Stimulated activated CD4-positive, alpha-beta T cell treated with anti-CD3 and anti-CD28 coated beads, Interleukin-15, amount 100 ng/mL, for 1 hour (primary cell): ENCODE measurements at places on chromosomes 6 and 20.

DNA sequence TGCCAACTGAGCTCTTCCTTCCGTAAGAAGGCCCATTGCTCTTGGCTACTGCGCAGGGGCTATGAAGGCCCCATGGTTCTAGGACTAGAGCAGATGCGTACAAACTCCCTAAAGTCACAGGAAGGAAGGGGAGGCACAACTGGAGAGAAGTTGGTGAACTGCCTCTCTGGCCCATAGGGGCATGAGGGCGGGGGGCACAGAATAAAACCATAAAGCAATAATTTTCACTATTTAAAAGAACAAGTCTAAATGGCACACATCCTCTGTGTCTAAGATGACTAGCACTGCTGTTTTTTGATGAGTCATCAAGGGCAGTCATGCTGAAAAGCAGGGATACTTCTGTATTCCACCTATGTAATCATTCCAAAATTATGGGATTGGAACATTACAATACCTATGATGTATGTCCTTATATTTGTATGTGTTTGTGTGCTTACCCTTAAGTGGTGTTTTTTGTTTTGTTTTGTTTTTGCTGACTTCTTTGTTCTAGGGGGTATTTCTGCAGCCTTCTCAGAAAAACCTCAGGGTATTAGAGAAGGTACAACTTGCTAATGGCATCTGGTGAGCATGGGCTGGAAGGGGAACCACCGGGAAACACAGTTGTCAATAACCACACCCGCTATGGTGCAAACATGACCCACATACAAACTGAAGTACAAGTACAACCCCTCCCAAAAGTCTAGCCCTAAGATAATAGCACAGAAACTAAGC is 36.9 kb downstream of the B4GALT5 start:
- DNase-seq: peak; percentile 10

GRCh38 chr6:138518054-138518453 is 18.8 kb upstream of the NHSL1 start:
- no peak for DNase-seq

DNA sequence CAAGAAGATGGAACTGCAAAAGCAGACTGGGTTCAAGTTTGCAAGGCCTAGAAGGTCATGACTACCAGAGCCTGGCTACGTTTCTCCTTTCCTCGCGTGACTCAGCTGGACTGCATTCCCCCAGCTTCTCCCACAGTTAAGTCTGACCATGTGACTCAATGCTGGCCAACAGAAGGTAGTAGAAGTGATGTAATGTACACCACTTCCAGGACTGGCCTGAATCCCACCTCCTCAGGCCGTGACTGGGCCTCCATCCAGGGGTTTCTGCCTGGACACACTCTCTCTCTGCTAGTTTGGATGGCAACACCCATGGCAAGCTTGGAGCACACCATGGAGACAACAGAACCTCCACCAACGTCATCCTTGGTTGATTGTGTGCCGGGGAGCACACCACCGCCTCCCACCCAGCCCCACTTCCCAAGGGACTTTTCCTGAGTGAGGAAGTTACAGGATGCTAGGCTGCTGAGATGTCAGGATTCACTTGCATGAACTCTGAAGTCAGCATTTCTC is 112.0 kb upstream of the CDYL start:
- no peak for DNase-seq

- no peak for DNase-seq
Measured at GRCh38 chr20:19451231-19451922, 238.9 kb downstream of the SLC24A3 start.

DNA sequence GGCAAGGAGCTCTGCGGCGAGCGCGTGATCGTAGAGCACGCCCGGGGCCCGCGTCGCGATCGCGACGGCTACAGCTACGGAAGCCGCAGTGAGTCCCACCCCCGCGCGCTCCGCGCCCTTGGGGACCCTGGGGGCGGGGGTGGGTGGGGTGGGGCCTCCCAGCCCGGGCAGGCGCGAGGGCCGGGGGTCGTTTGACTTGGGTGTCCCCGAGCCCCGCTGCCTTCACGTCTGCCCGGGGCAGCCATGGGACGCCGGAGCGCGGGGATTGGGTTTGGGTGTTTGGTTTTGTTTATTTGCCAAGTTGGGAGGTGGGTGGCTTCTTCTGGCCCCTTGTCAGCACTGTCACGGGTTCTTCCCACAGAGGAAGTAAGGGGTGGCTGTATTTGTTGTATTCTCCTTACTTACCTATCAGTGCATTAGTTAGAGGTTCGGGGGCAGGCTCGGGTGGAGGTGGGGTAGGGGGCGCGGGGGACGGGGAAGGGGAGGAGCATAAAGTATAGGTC is 777 bp downstream of the SRSF6 start:
- DNase-seq: no peak

DNA sequence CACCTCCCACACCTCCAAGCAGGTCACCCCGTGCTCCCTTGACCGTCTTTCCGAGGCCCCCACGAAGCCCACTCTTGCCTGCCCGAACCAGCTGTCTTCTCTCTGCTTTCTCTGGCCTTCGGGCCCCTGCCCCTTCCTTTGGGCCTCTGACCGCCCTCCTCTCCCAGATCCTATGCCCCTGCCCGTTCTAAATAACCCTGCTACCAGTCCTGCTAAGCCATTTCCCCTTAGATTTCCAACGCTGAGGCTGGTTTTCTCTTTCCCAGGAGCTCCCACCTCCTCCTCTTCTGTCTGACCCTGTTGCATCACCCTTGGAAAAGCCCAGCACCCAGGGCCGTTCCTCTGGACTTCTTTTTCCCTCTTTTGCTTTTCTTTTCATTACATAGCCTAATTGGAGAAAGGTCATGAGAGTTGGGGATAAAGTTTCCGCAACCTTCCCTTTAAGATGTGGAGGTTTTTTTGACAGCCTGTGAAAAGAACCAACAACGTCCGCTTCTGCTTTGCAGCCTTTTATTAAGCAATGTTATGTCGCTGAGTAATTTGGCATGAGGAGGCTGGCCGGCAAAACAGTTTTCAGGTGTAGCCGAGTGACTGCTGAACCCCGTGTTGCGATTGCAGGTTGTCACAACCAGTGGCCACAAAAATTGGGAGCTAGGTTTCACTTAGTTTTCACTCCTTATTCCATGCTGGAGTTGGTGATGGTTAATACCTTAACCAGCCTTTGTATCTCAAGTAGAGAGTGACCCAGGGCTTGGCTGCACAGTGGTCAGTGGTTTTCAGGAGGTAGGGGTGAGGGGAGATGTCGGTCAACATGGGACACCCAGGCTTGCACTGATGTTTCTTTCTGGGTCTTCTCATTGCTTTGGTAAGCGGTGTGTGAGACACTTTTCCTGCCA is 970 bp downstream of the BLTP3A start:
- no peak for DNase-seq

GRCh38 chr20:45283551-45284057 is 23.0 kb upstream of the RBPJL start:
- DNase-seq: no peak

GRCh38 chr6:71584712-71585436 is 296.3 kb downstream of the OGFRL1 start:
- no peak for DNase-seq

DNA sequence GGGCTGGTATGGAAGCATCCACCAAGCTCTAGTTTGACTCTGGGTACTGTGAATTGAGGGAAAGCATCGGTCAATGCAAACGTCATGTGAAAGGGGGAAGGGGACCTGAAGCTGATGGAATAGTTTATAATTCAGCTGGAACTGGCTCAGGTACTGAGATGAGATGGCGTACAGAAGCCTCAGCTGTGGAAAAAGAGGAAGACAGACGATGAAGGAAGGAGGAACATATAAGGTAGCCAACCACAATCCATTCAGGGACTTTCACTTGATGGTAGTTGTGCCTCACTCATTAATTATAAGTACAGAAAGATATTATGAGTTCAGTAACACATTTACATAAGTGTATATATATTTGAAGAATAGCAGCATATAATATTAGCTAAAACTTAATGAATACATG is 2.7 kb downstream of the CALHM5 start:
- DNase-seq: no peak

DNA sequence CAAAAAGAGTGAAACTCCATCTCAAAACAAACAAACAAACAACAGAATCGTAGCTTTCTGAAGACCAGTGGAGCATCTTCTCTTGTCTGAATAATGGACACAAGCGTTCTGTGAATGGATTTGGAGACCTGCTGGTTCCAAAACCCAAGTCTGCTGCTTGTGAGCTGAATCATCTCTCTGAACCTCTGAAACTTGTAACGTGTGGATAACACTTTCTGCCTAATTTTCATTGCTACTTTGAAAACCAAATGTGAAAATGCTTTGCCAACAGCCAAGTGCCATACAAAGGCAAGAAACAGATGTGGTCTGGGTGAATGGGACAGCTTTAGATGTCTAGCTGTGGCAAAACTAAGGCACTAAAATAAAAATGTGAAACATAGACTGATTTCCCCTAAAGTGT is 44.3 kb downstream of the PHACTR1 start:
- DNase-seq: no peak

DNA sequence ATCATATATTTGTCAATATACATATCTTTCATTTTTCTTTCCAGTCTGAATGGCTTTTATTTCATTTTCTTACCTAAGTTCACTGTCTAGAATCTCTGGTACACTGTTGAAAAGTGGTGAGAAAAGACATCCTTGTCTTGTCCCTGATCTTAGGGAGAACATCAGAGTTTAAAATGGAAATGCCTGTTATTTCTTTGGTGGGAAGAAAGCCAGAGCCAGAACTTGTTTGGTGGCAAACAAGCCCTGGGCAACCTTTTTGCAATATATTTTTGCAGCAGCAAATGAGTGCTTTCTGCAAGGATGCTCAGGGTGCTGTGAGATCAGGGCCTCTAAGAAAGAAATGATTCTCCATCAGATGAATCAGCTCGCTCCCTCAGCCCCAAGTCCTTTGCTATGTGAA is 156.6 kb downstream of the RALGAPA2 start:
- no peak for DNase-seq

GRCh38 chr6:25196464-25196863 is 82.7 kb upstream of the CARMIL1 start:
- no peak for DNase-seq

GRCh38 chr6:28490205-28490890 is 25.2 kb downstream of the GPX6 start:
- DNase-seq: no peak

DNA sequence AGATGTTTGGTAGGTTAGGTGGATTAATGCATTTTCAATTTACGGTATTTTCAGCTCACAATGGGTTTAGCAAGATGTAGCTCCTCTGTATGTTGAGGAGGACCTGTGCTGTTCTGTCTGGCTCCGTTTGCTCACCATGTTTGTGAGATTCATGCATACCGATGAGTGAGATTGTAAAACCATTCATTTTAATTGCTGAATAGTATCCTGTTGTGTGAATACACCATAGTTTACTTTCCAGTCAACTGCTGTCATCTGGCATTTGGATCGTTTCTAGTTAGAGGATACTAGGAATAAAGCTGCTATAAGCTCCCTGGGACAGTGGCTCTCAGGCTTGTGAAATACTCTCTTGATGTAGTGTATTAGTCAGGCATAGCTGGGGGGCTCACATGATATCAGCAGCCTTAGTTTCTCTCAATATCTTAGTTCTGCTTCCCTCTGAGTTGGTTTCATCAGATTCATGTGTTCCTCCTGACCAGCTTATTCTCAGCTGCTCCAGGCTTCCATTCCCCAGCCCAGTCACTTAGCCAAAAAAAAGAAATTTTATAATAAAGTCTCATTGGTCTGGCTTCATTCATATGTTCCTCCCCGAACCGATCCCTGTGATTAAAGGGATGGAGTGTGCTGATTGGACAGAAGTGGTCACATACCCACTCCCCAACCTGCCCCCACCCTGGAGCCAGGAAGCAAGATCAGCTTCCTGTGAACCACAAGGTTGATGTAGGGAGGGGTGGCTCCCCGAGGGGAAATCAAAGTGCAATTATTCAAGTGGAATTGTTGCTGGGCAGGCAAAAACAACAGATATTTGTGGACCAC is 10.9 kb upstream of the B4GALT5 start:
- DNase-seq: no peak

GRCh38 chr6:157380458-157380778 is 572 bp upstream of the ZDHHC14 start:
- no peak for DNase-seq

DNA sequence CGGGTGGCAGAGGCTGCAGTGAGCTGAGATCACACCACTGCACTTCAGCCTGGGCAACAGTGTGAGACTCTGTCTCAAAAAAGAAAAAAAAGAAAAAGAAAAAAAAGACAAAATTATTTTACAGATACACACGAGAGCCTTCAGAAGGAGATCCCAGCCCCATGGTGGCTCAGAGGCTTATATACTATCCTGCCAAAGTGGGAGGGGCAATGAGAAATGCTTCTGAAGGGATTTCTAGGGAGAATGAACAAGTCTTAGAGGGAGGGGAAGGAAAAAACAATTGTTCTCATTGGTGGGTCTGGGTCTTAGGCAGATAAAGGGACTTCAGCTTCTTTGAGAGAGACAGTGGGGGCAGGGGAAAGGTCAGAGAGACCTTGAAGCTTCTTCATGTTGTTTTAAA is 76.8 kb downstream of the BANF2 start:
- DNase-seq: no peak

DNA sequence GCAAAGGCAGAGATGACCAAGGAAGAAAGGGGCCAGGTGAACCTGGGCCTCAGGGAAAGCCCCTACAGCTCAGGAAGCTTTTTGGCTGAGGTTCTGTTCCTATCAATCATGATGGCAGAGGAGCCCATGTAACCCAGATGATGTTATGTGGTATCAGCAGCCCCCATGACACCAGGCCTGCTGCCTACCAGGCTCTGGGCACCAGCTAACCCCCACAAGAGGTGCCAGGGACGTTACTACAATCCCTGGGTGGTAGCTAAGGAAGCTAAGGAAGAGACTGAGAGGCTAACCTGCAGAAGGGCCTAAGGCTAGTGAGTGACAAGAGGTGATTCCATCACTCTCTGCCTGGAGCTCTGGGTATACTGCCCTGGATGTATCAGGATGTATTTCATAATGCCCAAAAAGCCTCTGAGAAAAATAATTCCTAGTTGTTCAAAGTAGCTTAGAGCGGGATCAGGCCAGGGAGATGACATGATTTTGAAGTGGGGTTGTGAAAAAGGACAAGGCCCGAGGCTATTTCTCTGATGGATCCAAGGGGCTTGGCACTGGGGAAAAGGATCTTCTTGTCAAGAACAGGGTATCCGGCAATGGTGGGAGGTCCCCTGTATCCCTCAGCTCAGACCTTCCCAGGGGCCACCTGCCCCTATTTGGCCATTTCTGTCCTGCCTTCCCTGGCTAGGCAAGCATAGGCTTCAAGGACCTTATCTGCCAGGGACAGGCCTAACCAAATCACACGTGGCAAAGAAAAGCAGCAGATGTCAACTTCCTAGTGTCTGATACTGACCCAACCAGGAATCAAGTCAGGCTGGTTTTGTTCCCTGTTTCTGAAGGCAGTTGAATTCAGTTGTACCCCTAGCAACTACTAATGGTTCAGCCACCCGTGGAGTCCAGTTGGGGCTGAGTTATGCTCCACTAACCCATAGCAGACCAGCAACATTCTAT is 41.3 kb downstream of the PANK2 start:
- no peak for DNase-seq

- no peak for DNase-seq
Measured at GRCh38 chr6:73081955-73082354, 143.3 kb downstream of the KHDC1L start.

GRCh38 chr6:74735304-74735703 is 470.5 kb downstream of the COL12A1 start:
- DNase-seq: no peak

GRCh38 chr6:84193114-84193708 is 34.2 kb downstream of the CEP162 start:
- DNase-seq: no peak
